ENCODE measurements at places on chromosomes 16 and 17.

DNA sequence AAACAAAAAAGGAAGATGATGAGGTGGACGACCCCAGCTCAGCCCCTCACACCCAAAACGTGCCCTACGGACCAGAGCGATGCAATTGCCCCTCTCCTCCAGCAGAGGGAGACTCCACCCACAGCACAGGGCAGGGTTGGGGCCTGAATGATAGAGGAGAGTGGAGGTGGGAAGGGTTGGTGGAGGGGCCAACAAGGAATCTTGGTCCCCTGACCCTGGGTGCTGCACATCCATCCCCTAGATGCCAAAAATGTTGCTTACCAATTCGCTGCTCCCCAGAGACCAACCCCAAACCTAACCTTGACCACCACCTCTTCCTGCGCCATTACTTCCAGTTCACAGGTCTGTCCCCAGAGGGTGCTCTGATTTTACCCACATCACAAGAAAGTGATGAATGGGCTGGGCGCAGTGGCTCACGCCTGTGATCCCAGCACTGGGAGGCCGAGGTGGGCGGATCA is 12.9 kb downstream of the P2RX5 start:
- peak; percentile 49 for DNase-seq

- DNase-seq, result no peak
Measured at GRCh38 chr17:74968361-74968780, 4.2 kb downstream of the HID1 start.

DNA sequence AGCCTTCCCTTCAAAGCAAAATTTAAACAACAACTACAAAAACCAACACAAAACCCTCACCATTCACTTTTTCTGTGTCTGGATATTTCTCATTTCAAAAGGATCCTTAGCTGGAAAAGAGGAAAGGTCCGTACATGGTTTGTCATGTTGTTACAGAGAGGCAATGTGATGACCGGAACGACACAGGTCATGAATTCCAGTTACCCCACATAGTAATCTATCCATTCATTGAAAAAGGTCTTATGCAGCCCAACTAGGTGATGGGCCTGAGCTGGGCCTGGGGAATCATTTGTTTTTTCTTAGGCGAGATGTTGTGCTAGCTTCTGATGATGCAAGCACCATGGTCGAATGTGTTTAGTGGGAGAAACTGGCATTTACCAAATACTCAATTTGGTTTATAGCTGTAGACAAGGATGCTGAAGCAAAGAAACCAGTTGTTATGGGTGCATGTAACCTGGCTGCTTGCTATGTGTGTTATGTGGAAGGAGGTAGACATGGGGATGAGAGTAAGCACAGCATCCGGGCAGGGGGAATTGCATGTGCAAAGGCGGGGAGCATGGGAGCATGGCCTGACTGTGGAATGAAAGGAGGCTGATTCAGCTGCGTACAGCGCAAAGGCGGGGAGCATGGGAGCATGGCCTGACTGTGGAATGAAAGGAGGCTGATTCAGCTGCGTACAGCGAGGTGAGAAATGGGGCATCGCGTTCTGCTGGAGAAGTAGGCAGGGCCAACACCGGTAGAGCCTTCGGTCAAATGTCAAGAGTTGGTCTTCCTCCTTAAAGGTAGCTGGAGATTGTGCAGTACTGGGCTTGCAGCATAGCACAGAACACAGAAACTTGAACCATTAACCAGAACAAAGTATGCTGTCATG is 269.7 kb upstream of the MAF start:
- DNase-seq, result no peak

DNA sequence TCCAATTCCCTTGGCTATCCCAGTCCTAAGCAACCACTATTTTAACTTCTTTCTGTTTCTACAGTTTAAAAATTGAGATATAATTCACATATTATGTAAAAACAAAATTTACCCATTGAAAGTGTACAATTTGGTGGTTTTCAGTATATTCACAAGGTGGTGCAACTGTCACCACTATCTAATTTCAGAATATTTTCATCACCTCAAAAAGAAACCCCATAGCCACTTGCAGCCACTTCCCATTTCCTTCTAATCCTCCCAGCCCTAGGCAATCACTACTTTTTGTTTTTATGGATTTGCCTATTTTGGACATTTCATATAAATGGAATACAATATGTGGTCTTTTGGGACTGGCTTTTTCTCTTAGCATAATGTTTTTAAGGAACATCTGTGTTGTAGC is 36.1 kb upstream of the NACA2 start:
- no peak for DNase-seq

DNA sequence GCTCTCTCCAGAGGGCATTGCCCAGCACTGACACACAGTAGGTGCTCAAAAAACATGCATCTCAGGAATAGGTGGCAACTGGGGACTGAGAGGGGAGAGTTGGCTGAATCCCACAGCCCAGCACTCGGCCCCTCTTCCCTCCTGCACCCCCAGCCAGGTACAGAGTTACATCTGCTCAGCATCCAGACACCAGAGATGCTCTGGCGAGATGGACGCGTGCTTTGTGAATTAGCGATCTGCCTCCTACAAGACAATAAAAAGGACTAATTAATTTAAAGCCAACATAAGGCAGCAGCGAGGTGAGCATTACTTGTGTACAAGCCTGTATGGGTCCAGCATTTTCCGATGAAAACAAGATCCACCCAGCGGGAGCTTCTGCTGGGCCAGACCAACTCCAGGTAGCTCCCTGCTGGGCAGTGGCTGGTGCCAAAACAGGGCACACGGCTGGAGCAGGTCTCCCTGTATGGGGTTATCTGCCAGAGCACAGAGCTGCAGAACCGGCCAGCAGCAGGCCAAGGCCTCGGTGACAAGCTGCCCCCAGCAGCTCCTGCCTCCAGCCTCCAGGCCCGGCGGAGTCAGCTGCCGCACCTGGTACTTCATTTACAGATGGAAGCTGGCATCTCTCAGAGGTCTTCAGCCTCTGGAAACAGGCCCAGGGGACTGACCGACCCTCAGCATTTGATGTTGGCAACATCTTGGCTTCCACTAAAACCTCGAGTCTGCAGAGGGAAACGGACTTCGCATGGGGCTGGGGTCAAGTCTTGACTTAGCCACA is 219.7 kb upstream of the SDK2 start:
- DNase-seq, result no peak

- no peak for DNase-seq
Measured at GRCh38 chr16:14172200-14172809, 101.2 kb downstream of the MRTFB start.

DNA sequence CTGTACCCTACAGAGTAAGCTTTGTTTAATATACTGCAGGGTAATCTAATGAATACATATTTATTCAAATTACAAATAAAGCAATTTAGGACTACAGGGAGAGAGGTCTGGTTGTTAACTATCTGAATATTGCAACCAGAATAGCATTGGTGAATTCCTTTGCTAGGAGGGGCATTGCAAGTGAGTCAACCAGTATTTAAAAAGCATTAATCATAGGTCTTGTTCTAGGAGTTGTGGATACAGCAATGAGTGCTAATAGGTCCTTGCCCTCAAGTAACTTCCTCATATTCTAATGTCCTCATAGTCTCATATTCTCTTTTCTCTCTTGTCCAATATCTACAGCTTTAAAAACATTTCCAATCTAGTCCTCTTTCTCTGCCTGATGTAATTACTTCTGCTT is 531.4 kb downstream of the CDH11 start:
- no peak for DNase-seq

DNA sequence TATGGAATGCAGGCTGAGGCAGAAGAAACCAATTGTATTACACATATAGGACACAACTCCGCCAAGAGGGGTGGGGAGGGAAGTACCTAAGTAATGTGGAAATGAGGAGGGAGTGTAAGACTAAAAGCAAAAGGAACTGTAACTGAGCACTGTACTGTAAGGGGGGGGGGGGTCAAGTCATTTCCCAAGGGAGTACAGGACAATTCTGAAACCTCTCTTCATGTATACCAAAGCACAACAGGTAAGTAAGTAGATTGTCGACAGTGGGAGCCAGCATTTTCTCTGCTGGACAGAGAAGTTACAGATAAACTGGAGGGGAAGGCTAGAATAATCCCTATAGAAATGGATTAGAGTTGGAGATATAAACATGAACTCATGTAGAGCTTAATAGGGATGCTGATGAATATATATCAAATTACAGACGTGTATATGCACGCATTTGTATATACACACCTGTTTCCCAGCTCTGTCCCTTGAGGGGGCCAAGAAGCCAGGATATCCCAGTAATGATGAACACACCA is 6.4 kb downstream of the USP22 start:
- no peak for DNase-seq

DNA sequence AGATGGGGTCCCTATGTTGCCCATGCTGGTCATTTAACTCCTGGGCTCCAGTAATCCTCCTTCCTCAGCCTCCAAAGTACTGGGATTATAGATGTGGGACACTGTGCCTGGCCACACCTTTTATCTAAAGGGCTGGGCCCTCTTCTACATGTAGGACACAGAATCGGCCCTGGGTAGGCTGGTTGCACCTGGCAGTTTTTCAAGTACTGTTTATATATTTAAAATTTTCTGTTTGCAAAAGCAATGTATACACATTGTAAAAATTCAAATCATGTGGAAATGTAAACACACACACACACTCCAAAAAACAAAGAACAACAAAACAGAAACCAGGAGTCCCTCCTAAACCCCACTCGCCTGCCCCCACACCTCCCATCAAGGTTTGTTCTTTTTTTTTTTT is 28.1 kb upstream of the SIAH1 start:
- DNase-seq, result no peak

DNA sequence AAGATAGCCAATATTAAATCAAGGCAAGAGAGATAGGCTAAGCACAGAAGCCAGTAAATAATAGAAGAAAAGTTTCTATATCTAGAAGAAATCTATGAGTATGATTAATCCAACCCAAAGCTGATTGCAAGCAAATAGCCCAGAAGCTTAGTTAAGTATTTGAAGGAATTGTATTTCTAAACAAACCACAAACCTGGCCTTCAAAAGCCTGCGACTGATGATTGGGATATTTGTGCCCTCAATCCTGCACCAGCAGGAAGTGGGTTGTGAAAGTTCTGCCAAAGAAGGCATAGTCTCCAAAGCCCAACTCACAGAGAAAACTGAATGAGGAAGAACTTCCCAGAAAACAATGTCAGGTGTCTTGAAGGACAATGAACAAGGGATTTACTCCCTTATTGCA is 114.5 kb upstream of the C17orf78 start:
- no peak for DNase-seq

Data from head of caudate nucleus (tissue), 42 donors.